ENCODE measurements at places on chromosomes 7 and 10.

- no peak for DNase-seq
Observed at GRCh38 chr7:141023295-141023694, 8.5 kb upstream of the MRPS33 start.

- no peak for DNase-seq
Observed at GRCh38 chr10:50561816-50562215, 61.9 kb downstream of the SGMS1 start.

DNA sequence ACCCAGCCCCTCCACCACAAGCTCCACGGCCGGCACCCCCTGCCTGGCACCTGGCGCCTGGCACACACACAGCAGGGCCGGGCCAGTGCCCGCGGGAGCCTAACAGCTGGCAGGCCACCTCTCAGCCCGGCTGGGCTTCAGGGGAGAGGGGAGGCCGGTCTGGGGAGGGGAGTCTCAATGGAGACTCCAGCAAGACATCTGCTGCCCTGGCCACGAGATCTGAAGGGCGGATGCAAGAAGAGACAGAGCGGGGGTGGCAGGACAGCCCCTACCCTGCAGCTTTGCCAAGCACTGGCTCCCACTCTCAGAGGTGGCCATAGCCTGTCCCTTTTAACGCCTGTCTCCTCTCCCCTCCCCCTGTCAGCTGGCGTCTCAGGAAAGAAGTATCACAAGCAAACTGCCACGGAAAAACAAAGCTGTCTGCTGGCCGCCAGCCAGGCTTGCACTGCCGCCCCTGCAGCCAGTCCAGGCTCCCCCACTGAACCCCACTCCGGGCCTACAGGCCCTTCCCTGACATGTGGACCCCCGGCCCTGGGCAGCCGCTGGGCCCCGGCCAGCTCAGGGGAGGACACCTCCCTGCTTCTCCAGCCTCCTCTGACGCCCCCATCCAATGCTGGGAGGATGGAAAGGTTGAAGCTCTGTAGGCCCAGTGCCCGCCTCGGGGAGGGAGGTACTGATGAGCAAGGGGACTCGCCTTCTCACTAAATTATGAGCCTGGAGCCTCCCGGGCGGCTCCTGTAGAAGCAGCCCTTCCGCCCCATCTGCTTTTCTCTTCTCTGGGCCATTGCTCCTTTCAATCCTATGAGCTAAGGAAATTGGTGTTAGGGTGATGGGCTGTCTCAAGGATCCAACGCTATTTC is 178.4 kb downstream of the ARHGAP12 start:
- DNase-seq: no peak

DNA sequence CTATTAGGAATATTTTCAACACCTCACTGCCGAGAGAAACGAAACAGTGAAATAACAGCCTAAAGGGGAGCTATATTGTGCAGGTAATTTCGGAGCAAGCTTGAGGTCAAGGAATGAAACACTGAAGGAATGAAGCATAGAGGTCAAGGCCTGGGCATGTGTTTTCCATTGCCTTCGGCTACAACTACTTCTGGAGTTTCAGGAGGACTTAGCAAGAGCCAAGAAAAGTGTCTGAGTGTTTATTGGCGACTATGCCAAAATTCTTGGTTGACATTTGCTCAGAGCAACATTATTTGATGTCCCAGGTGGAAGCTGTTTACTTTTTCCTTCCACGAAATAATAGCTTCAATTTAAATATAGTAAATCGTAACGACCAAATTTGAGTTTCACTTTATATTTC is 89.6 kb upstream of the IFRD1 start:
- no peak for DNase-seq

- DNase-seq: peak; percentile 20
Observed at GRCh38 chr10:101291331-101292193, 62.3 kb upstream of the LBX1 start.

DNA sequence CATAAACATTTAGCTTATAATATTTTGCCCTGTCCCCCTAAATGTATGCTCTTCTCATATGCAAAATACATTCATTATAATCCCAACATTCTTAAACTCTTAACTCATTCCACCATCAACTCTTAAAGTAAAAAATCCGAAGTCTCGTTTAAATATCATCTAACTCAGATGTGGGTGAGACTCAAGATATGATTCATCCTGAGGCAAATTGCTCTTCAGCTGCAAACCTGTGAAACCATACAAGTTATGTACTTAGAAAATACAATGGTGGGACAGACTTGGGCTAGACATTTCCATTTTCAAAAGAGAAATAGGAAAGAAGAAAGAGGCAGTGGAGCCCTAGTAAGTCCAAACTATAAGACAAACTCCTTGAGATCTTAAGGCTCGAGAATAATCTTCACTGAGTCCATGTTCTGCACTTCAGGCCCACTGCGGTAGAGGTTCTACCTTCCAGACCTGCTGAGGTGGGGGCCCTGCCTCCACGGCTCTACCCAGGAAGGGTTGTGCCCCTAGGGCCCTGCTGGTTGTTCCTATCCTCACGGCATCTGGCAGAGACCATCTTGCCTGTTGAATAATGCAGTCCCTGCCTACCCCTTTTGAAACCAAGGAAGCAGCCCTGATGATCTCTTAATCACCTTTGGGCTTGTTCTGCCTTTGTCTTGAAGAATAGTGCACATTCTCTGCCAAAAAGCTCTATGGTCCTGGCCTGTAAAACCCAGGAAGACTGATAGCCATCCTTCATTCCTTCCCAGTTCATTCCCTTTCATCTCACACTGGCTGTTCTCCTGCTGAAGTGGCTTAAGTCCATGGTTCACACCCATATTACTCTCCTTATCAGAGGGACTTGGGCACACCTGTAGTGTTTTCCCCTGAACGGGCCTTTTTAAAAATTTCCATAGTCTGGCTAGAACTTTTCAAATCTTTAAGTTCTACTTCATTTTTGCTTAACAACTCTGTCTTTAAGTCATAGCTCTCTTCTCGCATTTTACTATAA is 37.3 kb downstream of the INPP5F start:
- DNase-seq: peak; percentile 51

DNA sequence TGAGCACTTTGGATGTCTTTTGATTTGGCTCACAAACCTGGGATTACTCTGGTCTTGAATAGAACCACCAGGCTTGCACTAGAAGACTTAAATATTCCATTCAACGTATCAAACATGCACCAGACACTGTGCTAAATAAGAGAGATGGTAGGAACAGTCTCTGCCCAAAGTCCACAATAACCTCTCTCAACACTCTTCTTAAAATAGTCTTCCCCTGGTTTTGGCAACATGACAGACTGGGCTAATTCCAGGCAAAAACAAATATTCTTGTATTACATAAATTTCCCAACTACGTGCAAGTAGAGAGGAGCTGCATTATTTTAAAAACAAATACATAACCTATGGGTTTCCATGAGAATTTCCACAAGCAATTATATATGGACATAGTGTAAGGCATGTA is 64.8 kb upstream of the PAPSS2 start:
- no peak for DNase-seq

GRCh38 chr10:61389887-61390286 is 63.3 kb downstream of the TMEM26 start:
- DNase-seq: no peak

GRCh38 chr7:138345567-138345966 is 114.5 kb upstream of the TRIM24 start:
- DNase-seq: no peak

GRCh38 chr10:17683541-17683940 is 39.6 kb downstream of the STAM start:
- peak; percentile 16 for DNase-seq

DNA sequence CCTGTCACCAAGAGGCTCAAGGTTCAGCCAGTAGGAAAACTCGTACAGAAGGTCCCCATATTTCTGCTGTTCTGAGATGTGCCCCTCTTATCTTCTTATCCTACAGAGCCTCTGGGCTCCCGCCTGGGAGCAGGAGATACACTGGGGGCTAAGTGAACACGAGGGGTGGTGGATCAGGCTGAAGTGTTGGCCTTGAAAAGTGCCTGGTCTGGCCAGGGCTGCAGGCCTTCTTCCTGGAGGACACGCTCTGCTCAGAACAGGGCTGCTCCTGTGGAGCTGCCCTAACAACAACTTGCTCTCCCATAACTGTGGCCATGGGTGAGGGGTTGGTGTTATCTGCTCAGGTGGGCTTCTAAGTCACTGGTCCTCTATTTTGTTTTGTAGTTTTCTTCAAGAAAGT is 33.7 kb downstream of the C10orf120 start:
- no peak for DNase-seq

DNA sequence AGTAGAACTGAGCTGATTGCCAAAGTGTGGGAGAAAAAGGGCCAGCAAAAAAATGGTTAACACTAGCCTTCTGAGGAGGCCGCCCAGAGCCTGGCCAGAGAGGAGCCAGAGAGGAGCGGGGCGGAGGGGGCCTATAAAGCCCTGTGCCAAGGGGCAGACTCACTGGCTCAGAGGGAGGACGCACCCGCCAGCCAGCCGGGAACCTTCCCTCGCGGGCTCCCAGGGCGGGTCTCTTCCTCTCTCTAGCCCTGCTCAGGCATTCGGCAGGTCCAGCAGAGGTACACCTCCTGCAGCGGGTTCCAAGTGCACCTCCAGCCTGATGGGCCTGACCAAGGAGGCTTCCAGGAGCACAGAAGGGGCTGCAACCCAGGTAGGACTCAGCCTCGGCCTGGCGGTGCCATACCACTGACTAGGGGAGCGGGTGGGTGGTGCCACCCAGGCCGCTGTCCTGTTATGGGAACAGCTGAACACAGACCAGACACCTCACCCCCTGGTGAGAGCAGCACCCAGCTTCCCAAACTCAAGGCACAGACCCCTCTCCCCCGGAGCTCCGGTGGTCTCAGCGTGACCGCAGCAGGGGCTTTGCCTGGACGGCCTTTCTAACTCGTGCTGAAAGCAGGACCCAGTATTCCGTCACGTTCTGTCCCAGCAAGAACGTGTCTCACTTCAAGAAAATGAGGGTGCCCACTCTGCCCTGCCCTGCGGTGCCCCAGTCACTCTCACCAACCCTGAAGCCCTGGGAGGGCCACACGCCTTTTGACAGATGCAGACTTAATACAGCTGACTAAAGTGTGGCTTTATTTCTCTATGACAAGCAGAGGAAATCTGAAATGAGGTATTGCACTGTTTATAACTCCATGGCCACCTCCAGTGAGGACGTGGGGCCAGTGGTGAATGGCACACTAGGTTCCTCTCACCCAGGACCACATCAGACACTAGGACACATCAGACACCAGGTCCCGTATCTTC is at the start of gene GPER1:
GPER1 (plus strand) TSS at position 162 of the 969 bp plus-strand sequence. CDS start 3,616 bp downstream, outside the sequence.
- peak; percentile 36 for DNase-seq

GRCh38 chr10:100985336-100985735 is 2.0 kb downstream of the MRPL43 start:
- no peak for DNase-seq

DNA sequence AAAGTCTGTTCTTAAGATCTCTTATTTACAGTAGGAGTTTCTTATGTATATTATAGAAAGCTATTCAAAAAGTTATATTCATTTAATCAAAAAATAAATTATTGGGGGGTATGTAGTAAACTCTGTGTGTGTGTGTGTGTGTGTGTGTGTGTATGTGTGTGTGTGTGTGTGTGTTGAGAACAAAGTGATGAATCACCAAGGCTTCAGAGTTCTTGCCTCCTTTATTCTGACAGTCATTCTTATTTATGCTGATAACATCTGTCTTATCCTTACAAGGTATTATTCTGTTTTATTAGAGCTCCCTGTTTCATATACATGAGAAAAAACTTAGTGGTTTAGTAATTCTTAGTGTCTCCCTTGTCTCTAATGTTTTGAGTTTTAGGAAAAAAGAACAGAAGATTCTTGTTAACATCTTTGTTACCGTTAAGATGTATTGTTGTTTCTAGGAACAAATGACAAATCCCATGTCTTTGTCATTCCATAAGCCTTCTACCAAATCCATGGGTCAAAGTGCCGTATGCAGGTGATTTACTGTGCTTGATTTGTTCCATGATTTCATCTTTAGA is 424.0 kb downstream of the EXOC4 start:
- DNase-seq: peak; percentile 20

DNA sequence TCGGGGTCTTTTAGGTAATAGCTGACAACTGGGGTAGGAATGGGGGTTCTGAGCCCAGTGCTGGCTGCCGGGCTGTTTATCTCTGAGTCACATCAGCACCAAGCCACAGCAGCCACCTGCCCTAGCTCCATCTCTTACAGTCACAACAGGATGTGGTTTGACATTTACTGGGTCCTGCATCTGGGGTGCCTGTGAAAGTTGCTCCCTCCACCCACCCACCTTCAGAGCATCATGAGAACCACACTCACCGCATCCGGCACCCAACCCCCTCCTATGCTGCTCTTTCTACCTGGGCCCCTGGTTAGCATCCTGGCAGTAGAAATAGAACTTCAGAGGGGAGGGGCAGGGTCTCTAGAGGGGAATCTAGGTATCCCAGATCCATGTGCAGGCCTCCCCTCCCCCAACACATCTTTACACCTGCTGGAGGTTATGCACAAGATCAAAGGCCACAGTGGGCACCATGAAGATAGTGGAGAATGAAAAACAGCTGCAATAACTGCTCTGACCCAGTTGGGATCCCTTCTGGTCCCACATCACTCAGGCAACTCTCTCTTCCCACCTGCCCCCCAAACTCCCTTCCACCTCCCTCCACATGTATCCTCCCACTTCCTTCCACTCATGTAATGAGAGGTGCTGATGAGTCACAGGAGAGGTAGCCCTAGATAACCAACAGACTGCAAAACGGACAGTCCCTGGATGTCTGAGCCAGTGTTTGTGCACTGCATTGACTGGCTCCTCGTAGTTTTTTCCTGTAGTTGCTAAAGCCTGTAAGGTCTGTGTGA is 38.2 kb downstream of the PRSS2 start:
- DNase-seq: no peak

DNA sequence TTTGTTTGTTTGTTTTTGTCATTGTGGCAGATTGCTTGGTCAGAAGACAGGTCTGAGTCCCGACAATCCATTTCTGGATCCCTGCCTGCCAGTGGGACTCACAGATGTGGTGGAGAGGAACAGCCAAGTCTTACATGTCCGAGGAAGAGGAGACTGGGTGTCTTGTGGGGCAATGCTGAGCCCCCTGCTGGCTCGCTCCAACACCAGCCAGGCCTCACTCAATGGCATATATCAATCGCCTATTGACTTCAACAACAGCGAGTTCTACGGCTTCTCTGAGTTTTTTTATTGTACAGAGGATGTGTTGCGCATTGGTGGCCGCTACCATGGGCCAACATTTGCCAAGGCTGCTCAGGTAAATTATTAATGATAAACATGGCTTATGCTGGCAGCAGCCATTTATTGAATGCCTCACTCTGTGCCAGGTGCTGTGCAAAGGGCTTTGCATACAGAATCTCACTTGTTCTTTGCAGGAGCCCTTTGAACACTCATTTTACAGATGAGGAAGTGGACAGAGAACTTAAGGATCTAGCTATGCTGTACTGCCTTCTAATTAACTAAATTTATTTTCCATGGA is 33.3 kb downstream of the COX15 start:
- DNase-seq: no peak

- DNase-seq: peak; percentile 73
Observed at GRCh38 chr10:107733328-107734130, 569.0 kb upstream of the SORCS1 start.

- no peak for DNase-seq
Observed at GRCh38 chr10:131162211-131162610, 149.3 kb downstream of the TCERG1L start.

GRCh38 chr7:127150543-127150942 is 102.2 kb downstream of the GRM8 start:
- DNase-seq: no peak
